ENCODE measurements at places on chromosomes 11 and 22.

- DNase-seq = peak; percentile 53
Measured at GRCh38 chr22:39457556-39458443, 988 bp downstream of the MGAT3 start.

DNA sequence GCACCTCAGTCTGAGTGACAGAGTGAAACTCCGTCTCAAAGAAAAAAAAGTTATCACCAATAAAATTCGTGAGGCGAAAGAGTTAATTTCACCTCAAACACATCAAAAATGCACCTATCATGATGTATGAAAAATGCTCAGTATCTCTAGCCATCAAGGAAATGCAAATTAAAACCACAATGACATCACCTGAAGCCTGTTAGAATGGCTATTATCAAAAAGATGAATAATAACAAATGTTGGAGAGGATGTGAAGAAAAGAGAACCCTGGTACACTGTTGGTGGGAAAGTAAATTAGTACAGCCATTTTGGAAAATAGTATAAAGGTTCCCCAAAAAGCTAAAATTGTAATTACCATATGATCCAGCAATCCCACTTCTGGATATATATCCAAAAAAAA lies 23.6 kb downstream of the CHEK2 start:
- no peak for DNase-seq

DNA sequence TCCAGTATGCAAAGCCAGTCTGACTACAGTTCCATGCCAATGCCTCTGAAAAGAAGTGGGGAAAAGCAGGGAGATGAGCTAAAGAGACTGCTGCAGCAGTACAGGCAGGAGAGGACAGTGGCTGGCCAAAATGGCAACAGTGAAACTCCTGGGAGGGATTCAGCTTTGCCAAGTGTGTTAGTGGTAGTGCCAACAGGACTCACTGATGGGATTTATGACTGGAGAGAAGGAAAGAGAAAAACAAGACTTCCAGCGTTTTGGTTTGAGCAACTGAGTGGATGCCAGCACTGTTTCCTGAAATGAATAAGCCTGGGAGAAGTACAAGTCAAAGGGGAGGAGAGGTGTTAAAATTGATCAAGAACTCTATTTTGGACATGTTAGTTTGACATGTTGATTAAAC lies 80.9 kb downstream of the PLEKHA7 start:
- DNase-seq = no peak

- DNase-seq = peak; percentile 48
Measured at GRCh38 chr11:77193911-77194830, 66.1 kb downstream of the MYO7A start.

DNA sequence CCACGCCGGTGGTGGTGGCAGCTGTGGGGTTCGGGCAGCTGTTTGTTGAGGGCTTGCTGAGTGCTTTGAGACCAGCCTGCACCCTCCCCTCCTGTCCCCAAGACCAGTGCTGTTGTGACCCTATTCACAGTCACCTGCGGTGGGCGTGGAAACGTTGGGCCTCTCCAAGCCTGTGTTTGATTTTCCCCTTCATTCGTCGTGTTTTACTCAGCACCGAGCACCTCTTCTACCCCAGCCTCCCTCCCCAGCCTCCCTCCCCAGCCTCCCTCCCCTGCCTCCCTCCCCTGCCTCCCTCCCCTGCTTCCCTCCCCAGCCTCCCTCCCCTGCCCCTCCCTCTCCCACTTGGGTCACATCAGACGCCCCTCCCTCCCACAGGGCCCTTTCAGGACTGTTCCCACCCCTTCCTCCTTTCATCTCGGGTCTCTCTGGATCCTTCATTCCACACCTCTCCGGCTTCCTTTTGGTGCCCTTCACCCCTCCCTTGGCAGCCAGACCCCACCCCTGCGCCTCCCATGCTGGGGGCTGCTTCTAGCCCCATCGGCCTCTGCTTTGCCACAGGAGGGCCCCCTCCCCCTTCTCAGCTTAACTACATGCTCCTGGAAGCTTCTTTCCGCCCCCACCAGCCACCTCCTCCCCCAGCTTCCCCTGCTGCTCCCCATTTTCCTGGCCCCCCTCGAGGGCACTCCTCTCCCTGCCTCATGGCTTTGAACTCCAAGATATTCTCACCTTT lies 14.8 kb downstream of the FRMD8 start:
- no peak for DNase-seq

GRCh38 chr11:131754671-131755070 lies 384.3 kb downstream of the NTM start:
- no peak for DNase-seq

GRCh38 chr11:103959279-103959942 lies 77.0 kb upstream of the DDI1 start:
- DNase-seq = no peak

GRCh38 chr22:47565607-47566006 lies 803.2 kb downstream of the TBC1D22A start:
- no peak for DNase-seq
